NCI-H345 (cell line): ENCODE measurements at places on chromosomes 5 and 9.
A peak's percentile ranks its signal among the peaks of the same experiment; 100 is the strongest.

- no peak for DNase-seq
These were observed 121.1 kb downstream of the LHX2 start for GRCh38 chr9:124132671-124133147.

DNA sequence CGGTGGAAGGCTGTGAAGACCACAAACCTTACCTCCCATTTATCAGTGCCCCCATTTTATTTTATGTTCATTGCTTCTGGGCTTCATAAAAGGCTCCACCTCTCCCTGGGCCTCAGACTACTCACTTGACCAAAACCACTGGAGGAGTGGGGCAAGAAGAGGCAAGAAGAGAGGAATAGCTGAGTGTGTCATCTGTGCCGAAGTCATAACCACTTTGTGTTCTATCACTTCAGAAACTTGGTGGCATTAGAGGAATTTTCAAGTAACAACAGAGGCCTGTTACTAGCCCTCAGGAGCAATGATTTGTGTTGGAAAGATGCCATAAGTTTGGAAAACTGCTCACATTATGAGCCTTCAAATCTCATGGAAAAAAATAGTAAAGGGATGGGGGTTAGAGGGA lies 88.7 kb upstream of the PIK3R1 start:
- no peak for DNase-seq

DNA sequence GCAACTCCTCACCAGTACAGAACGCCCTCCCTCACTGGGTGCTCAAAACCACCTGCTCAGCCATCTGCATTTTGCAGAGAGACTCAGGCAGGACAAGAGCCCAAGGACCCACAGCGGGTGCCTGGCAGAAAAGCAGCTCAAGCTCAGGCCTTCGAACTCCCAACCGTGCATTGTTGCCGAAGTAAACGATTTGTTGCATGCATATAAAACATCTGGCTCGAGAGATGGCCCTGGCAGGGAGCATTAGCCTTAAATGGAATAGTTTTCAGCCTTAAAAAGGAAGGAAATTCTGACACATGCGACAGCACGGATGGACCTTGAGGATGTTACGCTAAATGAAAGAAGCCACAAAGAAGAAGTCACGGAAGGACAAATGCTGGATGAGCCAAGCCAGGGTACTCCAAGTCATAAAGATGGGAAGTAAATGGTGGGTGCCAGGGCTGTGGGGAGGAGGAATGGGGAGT lies 160.4 kb upstream of the PHYKPL start:
- DNase-seq: no peak

GRCh38 chr5:17212996-17213395 lies 4.4 kb upstream of the BASP1 start:
- no peak for DNase-seq

DNA sequence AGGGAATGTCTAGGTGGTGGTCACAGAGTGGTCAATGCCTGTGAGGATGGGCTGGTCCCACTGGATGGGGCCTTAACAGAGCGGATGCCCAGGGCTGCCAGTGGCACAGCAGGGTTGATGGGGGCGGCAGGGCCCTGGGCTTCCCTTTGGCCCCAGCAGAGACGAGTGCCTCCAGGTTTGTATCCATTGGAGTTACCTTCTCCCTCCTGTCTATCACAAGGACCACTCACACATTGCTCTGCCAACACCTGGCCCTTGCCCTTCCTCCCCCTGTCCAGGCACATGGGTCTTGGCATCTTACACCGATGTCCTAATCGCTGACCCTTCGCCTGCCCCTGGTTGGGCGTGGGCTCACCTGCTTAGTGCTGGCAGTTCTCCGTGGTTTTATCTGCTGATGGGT lies 26.2 kb upstream of the IRX4 start:
- no peak for DNase-seq

DNA sequence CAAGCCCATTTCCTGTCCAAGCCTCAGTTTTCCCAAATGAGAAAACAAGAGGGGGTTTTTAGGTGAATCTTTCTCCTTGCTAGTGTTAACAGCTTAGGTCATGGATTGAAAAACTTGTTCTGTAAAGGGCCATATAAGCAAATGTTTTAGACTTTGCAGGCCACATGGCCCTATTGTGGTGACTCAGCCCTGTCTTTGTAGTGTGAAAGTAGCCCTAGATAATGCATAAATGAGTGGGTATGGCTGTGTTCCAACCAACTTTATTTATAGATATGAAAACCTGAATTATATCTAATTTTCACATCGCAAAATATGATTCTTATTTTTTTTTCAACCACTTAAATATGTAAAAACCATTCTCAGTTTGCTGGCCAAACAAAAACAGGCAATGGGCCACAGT lies 6.9 kb upstream of the BARX1 start:
- no peak for DNase-seq

DNA sequence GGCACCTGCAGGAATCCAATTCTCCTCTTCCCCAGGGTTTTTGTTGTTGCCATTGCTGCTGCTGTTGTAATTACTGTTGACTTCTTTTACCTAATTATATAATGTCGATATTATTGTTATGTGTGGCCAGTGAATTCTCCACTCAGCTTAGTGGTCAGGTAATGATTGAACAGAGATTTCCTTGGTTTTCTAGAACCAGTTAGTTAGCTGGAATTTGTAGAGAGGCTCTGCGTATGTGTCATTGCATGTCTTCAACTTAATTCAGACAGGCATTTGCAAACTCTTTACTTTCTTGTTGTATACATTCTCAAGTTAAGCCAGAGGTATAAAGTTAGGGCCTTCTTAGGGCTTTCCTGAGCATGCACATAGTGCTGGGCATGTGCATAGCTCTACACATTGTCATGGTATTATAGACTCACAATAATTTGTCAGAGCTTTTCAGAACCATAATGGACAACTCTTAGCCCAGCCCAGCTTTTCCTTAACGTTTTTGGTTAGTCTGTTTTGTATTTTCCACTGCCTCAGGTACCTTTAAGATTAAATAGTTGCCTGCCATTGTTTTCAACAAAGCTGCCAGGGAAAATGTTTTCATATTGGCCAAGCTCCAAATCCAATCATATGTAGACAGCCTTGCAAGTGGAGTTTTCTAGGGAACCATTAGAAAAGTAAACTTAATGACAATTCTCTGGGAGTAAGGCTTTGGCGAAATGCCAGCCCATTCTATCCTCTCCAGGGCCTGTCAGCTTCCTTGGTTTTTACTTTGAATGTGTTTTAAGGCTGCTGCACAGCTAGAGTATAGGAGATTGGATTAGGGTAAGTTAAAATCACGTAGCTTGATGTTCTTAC lies 68.1 kb downstream of the UBE2R2 start:
- peak; percentile 88 for DNase-seq

GRCh38 chr9:127396253-127396807 lies 639 bp upstream of the SLC2A8 start:
- no peak for DNase-seq

DNA sequence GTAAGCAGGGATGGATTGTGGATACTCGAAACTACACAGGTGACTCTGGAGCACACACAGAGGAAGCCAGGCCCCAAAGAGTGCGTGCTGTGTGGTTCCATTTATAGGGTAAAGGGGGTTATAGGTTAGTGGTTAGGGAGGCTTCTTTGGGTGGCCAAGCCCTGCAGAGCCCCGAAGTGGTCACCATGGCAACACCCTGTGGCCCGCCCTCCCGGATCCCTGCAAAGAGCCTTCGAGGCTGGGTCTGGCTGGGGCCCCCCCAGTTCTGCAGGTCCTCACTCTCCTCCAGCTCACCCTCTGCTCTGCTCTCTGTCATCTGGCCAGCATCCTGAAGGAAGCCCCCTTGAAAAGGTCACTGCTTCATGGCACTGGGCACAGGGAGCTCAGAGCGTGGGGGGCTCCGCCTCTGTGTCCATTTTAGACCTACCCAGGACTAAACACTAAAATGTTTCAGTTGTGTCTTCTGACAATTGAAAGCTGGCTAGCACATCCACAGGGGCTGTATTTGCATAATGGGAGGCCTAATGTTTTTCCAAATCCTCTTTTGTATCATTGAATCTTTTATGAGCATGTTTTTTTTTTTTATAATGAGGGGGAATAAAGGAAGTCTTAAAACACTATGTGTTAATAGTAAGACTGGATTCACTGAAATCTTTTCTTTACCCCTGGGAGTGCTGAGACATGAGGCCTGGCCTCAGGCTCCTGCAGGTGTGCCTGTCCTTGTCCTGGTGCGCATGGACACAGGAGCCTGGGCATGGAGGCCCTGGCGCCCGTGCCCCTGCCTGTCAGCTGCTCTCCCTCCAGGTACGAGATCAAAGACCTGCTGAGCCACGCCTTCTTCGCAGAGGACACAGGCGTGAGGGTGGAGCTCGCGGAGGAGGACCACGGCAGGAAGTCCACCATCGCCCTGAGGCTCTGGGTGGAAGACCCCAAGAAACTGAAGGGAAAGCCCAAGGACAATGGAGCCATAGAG lies 55.3 kb downstream of the WNK2 start:
- DNase-seq: no peak

DNA sequence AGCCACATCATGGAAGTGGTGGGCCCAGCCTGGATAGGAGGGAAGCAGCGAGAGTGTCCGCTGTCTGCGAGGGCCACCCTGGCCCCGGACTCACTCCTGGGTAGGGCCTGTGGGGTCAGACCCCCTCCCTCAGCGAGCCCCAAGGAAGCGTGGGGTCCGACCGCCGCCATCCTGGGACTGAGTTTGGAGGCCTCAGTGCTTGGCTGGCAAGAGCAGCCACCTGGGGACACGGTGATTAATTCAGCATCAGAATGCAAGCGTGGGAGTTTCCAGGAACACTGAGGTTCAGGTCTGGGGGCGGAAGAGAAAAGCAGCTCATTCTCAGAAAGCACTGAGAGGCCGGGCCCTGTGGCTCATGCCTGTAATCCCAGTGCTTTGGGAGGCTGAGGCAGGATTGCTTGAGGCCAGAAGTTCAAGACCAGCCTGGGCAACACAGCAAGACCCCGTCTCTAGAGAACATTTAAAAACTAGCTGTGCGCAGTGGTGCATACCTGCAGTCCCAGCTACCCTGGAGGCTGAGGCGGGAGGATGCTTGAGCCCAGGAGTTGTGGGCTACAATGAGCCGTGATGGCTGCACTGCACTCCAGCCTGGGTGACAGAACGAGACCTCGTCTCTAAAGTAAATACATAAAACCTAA lies 18.3 kb upstream of the CAMSAP1 start:
- DNase-seq: no peak

DNA sequence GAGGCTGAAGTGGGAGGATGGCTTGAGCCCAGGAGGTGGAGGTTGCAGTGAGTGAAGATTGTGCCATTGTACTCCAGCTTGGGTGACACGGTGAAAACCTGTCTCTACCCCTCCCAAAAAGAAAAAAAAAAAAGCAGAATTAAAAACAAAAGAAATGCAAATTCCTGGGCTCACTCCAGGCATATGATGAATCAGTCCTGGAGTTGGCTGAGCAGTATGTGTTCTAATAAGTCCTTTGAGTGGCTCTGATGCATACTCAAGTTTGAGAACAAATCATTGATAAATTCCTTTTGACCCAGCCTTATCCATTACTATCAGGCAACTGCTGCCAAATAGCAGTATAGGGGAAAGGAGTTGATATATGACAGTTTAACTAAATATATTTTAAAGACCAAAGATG lies 28.3 kb downstream of the UHRF2 start:
- no peak for DNase-seq

- no peak for DNase-seq
These were observed 19.9 kb upstream of the LPCAT1 start for GRCh38 chr5:1543398-1544293.

GRCh38 chr5:150945486-150945885 lies 40.7 kb upstream of the ZNF300 start:
- DNase-seq: no peak

- DNase-seq: no peak
These were observed 60.9 kb upstream of the GLRX start for GRCh38 chr5:95883185-95884016.

DNA sequence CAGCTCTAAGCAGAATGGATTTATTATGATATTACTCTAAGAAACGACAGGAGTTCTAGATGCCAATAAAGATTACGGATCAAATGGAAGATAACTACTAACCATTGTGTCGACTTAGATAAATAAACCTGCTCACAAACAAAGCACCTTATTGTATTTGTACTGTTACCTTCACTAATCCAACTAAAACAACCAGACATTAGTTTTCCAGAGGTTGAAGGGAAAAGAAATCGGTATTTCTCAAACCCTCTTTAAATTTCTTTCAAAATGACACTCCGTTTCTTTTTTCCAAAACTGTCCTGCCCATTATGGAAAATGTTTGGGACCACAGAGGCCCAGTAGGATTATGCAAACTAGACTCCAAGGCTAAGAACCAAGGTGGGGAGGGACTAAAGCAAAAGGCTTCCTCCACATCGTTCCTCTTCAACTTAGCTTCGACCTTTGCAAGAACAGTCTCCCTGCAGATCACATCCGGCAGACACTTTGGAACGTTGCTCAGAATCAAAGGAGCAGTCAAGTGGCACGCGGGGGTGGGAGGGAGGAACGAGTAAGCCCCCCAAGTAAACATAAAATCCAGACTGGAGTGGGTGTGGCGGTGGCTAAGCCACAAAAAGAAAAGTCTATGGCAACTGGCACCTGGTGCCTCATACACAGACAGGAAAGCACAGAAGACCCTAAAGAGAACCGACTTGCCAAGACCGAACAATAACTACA lies 2.7 kb downstream of the MLLT3 start:
- peak; percentile 18 for DNase-seq

DNA sequence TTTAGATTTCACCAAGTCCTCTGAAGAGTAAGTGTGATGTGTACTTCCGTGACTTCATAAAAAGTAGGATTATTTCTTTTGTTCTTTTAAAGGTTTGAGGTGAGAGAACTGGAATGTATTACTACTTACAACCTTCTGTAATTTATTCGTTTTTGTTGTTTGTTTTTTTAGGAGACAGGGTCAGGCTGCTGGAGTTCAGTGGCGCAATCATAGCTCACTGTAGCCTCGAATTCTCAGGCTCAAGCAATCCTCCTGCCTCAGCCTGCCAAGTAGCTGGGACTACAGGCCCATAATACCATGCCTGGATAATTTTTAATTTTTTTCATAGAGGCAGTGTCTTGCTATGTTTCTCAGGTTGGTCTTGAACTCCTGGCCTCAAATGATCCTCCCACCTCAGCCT lies 68.3 kb upstream of the RETREG1 start:
- DNase-seq: no peak

GRCh38 chr5:463301-463700 lies 20.3 kb downstream of the EXOC3 start:
- no peak for DNase-seq

GRCh38 chr5:157266286-157267007 lies 524 bp downstream of the CYFIP2 start:
- peak; percentile 49 for DNase-seq

GRCh38 chr5:43061352-43062075 lies 21.4 kb upstream of the ANXA2R start:
- DNase-seq: no peak

DNA sequence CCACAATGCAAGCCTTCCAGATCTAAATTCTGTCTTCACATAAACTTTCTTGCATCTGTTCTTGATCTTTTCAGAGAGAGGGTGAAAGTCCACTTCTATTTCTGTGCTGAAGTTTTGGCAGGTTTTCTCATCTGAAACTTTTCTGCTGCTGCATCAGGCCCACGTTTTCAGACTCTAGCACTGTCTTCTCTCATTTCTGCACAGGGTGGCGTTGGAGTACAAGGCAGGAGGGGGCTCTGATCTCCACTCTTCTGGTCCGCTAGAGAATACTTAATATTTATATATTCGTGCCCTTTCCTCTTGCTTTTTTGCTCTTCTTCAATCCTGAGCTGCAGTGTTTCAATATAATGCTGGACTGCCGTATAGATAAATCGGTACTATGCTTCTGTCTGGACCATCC lies 204.0 kb upstream of the PRDM9 start:
- DNase-seq: no peak
